ENCODE measurements at places on chromosomes 1 and 21.

DNA sequence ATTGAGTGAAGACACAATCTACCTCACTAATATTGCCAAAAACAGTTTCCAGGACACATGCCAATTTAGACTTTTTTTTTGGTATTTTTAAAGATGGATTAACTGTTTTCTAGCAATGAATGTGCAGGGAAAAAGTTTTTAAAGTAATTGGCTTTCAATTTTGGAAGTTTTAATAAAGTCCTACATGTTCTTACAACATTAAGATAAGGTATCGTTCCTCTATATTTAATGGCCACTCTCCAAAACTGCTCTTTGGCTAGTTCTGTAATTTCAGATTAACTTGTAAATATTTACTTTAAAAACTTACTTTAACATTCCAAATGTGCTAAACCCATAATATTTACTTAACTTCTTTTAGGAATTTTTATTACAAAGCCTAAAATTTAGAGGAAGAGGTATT is 1332.2 kb upstream of the PRMT6 start:
- no peak for DNase-seq

DNA sequence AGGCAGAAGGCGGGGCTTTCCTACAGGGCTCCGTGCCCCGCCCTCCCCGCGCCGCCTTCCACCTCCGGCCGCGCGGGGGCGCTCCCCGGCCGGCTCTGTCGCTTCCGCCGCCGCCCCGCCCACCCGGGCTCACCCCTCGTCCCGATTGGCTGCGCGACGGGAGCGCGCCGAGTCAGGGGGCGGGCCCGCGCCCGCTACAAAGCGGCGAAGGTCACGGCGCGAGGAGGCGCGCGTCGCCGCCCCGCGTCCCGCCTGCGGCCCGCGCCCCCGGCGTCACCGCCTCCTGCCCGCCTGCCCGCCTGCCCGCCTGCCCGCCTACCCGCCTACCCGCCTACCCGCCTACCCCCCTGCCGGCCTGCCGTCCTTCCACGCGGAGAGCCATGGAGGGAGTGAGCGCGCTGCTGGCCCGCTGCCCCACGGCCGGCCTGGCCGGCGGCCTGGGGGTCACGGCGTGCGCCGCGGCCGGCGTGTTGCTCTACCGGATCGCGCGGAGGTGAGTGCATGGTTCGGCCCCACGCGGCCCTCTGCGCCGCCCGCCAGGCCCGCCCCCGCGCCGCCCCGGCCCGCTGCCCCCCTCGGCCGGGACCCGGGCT is at the start of gene TMEM201:
TSS of gene TMEM201 (plus strand) at position 361 of the 593 bp plus-strand sequence. CDS start at position 381, 20 bp downstream.
- peak; percentile 97 for DNase-seq

- no peak for DNase-seq
Measured at GRCh38 chr1:170513138-170513537, 18.8 kb upstream of the GORAB start.

- DNase-seq, result no peak
Measured at GRCh38 chr1:44559330-44559729, 115.0 kb downstream of the TMEM53 start.

DNA sequence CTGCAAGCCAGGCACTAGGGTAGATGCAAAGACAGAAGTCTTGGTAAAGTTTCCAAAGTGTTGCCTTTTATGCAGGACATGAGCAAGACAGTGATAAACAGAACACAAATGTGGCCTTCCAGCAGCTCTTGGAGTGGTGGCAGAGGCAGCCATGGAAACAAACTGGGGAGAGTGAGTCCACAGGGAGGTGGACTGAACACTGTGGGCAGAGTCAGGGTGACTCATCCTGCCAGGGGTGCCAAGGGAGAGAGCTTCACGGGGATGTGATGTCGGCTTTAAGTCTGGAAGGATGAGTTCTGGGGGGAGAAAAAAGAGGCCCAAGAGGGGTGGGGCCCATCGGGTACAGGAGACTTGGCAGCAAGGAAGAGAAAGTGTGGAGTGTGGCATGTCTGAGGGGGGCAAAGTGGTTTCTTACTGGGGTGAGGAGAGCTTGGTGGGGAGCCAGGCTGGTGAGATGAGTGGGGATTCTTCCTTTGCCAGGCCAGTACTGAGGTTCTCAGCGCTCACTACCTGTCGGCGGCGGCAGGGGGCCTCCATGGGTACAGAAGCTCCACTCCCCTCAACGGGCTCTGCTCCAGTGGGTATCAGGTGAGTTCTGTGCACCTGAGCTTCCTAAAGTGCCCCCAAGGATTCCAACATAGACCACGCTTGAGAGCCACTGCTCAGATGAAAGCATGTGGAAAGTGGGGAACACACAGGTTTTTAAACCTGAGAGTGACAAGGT is 41.8 kb downstream of the KIAA0040 start:
- DNase-seq, result no peak

DNA sequence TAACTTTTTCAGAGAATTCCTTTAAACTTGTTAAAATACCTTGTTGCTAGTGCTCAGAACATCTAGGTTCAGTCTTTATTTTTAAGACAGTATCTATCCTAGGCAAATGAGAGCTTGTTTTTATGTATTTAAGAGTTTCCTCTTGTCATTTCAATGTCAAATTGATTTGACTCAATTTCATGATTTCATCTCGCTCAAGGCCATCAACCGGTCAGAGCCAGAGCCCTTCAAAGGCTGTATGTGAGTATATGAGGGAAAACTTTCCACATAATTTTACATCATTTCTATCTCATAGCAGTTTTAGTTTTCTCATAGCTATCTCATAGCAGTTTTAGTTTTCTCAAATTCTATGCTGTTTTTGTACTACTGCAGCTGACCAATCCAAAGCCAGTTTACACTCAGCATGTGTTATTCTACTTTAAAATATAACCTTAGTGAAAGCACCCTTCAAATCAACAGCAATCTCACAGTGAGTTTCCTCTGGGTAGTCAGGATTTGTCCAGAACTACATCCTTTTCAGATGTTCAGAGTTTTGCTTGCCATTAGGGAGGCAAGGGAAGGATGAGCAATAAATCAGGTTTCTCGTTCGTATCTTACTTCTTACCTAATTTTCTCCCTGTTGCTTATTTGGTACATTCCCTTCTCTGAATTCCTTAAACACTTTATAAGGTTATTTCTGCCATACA is 12.7 kb downstream of the HNRNPU start:
- no peak for DNase-seq

GRCh38 chr1:5996641-5997270 is 4.5 kb upstream of the NPHP4 start:
- DNase-seq, result no peak

- no peak for DNase-seq
Measured at GRCh38 chr21:46005081-46005480, 23.5 kb downstream of the COL6A1 start.

DNA sequence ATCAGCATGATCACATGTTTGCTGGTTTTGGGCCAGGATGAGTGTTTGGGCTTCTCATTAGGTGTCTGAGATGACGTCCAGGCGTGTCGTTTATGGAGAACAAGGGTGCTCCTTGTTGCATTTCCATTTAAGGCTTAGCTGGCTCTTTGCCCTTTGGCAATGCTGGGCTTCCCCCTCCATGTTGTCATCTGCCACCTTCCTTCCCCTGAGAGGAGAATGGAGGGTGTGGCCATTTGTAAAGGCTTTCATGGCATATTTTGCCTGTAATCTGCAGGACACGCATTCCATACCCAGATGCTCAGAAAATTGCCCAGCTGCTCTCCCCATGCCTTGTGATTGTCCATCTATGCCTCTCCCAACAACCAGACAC is 27.7 kb downstream of the PKP1 start:
- DNase-seq, result peak; percentile 67
